Kidney glomerular epithelial cell (primary cell): ENCODE measurements at places on chromosomes 4 and X.

GRCh38 chrX:154123241-154124219 is 20.5 kb upstream of the OPN1LW start:
- DNase-seq, result no peak

GRCh38 chrX:18034945-18035344 is 173.8 kb upstream of the RAI2 start:
- DNase-seq, result no peak

- DNase-seq, result peak; percentile 24
These were observed 454 bp downstream of the BTC start for GRCh38 chr4:74793757-74794381.

- DNase-seq, result no peak
These were observed 12.7 kb upstream of the DCUN1D4 start for GRCh38 chr4:51830156-51830720.

GRCh38 chr4:182862141-182862875 is 54.9 kb downstream of the DCTD start:
- DNase-seq, result no peak

GRCh38 chr4:136311774-136312173 is 1220.5 kb downstream of the PCDH18 start:
- DNase-seq, result no peak

- DNase-seq, result no peak
These were observed 60.6 kb downstream of the SMARCA1 start for GRCh38 chrX:129462707-129463106.
